NCI-H1092 (cell line): ENCODE measurements at places on chromosomes 12 and 14.
A peak's percentile ranks its signal among the peaks of the same experiment; 100 is the strongest.

DNA sequence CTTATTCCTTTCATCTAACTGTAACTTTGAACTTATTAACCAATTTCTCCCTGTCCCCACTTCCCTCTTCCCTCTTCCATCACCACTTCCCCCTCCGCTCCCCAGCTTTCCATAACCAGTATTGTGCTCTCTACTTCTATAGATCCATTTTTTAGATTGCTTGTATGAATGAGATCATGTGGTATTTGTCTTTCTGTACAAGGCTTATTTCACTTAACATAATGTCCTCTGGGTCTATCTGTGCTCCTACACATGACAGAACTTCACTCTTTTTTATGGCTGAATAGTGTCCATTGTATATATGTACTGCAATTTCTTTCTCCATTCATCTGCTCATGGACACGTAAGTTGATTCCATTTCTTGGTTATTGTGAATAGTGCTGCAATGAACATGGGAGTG is 14.4 kb downstream of the ERP27 start:
- DNase-seq: no peak

DNA sequence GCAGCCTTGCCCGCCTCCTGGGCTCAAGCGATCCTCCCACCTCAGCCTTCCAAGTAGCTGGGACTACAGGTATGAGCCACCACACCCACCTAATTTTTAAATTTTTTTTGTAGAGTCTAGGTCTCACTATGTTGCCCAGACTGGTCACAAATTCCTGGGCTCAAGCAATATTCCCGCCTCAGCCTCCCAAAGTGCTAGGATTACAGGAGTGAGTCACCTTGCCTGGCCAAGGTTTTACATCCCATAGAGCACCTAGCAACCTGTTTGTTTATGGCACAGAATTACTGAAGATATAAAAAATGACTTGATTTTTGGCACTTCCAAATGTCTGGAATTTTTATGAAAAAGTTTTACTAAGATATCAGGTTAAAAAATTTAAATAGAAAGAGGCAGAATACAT is 16.5 kb downstream of the MYO1A start:
- DNase-seq: no peak

DNA sequence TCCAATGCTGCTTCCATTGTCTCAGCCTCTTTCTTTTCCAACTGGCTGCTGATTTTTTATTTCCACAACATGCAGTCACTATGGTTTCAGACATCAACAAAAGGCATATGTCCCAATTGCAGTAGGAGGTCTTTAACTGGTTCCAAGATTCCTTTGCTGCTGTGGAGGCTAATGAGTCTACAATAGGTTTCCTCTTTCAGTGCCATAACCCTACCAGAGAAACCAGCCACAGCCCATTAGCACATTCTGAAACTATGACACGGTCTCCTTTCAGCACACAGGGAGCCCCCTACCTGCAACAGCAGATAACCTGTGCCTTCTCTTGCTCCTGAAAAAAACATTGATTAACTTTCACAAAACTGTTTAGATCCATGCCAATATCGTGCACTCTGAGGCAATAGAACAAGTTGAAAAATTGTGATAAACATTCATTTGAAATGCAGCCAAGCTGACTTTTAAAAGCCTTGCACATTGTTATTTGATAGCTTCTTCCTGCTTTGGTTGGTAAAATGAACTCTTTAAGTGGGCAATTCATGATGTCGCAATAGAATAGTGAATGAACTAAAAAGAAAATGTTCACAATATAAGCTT is 32.4 kb downstream of the PLEKHG7 start:
- DNase-seq: peak; percentile 8

DNA sequence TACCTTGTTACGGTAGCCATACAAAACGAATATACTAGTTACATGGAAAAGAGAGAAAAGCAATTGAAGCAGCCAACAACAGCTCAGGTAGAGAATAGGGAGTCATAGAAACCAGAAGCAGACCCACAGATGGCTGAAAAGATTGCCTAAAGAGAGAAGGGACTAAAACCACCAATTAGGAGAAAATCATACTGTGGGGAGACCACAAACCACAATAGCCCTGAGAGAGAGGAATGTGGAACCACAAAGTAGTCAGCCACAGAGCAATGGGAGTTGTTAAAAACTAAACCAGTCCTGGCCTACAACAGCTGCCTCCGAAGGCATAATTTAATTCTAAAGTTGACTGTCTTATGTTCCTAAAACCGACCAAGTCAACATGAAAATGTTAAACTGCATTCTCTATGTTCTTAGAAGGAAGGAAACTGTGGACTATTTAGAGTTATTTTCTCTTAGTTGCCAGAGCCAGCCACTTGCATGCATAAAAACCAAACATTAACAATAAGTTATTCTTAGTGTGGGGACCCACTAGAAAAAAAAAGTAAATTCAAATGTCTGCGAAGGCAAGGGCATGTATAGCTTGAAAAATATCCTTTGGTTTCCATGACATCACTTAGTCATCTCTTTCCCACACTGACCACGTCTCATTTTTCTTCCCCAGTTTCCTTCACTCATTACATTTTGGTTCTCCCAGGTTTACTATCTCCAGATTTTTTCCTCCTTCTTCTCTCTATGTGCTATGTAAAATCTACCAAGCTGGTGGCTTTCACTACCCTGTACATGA is 398.1 kb downstream of the NOVA1 start:
- DNase-seq: no peak

DNA sequence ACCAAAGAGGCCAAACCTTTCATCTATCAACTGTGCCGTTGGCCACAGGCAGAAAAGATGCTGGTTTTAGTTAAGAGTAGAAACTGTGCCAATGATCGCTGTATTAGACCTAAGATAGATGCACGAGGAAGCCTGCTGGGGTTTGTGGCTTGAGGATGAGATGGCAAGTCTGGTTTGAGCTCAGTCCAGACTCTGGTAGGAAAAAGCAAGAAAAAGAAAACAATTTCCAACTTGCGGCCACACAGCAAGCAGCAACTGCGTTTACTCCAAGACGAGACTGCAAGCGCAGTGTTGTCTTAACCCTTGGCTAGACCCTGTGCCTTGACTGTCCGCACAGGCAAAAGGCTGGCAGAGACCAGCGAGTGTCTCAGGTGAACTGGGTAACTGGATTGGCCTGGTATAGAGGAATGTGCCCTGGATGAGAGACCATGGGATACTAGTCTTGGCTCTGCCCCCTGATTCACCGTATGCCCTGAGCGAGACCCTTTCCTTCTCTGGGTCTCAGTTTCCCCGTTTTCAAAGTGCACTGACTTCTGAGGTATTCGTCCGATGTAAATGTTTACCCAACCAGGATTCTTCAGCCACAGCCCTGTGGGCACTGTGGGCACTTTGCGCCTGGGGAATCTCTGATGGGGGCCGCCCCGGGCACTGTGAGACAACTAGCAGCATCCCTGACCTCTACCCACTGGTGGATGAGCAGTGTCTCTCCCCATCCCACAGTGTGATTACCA is 113.4 kb downstream of the DICER1 start:
- no peak for DNase-seq
